ENCODE measurements at places on chromosomes 13 and 19.

- DNase-seq, result no peak
Observed at GRCh38 chr19:49339301-49340068, 4.3 kb downstream of the CD37 start.

- DNase-seq, result no peak
Observed at GRCh38 chr19:12085074-12085818, 20.7 kb downstream of the ZNF844 start.

DNA sequence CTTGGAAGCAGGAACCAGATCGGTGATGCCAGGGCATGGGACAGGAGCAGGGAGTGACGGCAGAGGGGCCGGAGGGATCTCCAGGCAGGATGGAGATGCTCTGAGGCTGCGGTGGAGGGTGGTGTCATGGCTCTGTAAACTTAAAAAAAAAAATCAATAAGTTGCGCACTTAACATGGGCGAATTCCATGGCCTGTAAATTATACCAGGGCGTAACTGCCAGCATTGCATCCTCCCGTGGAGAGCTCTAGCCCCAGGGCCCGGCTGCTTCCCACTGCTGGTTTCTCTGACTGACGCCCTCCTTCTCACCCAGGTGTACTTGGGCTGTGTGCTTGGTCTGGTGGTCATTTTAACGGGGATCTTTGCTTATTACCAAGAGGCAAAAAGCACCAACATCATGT lies 8.7 kb downstream of the ATP12A start:
- DNase-seq, result no peak

- no peak for DNase-seq
Observed at GRCh38 chr19:46254776-46255175, 25.2 kb downstream of the IGFL1 start.

GRCh38 chr19:15769586-15769985 lies 17.9 kb upstream of the OR10H5 start:
- DNase-seq, result no peak

- DNase-seq, result no peak
Observed at GRCh38 chr13:58190577-58190976, 559.0 kb downstream of the PCDH17 start.

DNA sequence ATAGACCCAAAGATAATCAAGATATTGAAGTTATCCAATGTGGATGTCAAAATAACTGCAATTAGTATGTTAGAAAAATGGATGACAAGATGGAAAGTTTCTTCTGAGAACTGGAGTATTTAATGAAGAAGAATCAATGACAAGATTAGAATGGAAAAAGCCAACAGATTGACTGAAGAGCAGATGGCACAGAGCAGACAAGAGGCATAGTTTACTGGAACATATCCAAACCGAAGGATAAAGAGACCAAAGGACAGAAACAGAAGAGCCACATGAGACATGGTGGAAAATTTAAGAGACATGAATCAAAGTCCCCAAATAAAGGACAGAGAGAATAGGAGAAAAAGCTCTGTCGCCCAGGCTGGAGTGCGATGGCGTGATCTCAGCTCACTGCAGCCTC lies 89.6 kb upstream of the RXFP2 start:
- DNase-seq, result no peak

DNA sequence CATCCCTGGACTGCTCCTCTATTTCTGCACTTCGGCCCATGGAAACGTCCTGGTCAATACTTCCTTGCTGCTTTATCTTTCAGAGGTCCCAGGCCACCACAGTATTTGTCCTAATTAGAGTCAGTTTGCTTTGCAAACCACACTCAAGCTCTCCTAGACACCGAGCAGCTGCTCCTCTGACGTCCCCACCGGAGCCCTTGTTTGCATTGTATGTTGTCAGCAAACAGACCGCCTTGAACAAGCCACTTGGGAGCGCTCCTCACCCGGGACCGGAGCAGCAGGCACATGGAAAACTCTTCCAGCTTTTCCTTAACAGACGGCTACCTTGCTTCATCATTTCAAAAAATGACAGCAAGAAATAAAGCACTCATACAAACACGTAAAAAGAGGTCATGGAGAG lies 51.5 kb upstream of the GTF3A start:
- no peak for DNase-seq

- no peak for DNase-seq
Observed at GRCh38 chr13:40273253-40274025, 393.0 kb downstream of the FOXO1 start.

DNA sequence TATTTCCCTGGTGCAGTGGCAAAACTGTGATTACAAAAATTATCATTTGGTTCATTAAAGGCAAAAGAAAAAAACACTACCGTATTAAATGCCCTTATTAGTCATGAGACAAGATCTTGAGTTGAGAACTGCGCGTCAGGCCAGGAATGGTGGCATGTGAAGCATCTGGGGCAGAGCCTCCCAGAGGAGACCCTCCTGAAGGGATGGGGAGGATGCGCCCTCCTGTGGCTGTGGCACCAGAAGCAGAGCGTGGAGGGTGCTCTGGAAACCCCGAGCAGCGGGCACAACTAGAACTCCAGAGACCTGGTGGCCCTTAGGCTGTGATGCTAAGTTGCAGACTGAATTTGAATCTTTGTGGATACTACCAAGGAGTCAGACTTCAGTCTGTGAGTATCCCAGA lies 11.5 kb downstream of the CUL4A start:
- DNase-seq, result peak; percentile 24

GRCh38 chr13:89748716-89749115 lies 1598.8 kb upstream of the MIR17HG start:
- no peak for DNase-seq

GRCh38 chr19:1970003-1970805 lies 29.2 kb downstream of the CSNK1G2 start:
- peak; percentile 52 for DNase-seq

DNA sequence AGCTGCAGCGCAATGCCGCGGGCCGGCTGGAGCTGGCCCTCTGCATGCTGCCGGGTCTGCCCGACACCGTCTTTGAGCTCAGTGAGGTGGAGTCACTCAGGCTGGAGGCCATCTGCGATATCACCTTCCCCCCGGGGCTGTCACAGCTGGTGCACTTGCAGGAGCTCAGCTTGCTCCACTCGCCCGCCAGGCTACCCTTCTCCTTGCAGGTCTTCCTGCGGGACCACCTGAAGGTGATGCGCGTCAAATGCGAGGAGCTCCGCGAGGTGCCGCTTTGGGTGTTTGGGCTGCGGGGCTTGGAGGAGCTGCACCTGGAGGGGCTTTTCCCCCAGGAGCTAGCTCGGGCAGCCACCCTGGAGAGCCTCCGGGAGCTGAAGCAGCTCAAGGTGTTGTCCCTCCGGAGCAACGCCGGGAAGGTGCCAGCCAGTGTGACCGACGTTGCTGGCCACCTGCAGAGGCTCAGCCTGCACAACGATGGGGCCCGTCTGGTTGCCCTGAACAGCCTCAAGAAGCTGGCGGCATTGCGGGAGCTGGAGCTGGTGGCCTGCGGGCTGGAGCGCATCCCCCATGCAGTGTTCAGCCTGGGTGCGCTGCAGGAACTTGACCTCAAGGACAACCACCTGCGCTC lies 3.8 kb upstream of the MAP2K7 start:
- no peak for DNase-seq

- no peak for DNase-seq
Observed at GRCh38 chr19:54255105-54255775, 1.8 kb downstream of the LILRB5 start.

DNA sequence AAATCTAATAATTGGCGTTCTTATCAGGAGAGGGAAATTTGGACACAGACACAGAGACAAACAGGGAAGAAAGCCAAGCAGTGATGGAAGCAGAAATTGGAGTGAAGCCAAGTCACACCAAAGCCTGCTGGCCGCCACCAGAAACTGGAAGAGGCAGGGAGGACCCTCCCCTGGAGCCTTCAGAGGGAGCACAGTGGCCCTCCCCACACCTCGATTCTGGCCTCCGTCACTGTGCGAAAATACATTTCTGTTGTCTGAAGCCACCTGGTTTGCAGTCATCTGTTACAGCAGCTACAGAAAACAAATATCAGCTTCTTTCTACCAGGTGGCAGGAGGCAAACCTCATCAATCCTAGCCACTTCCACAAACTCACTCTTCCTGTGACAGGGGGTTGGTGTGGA lies 8.3 kb upstream of the TLE6 start:
- no peak for DNase-seq

- DNase-seq, result no peak
Observed at GRCh38 chr13:52104624-52105023, 24.2 kb downstream of the NEK5 start.

- no peak for DNase-seq
Observed at GRCh38 chr13:65330287-65330686, 1899.8 kb downstream of the PCDH9 start.

DNA sequence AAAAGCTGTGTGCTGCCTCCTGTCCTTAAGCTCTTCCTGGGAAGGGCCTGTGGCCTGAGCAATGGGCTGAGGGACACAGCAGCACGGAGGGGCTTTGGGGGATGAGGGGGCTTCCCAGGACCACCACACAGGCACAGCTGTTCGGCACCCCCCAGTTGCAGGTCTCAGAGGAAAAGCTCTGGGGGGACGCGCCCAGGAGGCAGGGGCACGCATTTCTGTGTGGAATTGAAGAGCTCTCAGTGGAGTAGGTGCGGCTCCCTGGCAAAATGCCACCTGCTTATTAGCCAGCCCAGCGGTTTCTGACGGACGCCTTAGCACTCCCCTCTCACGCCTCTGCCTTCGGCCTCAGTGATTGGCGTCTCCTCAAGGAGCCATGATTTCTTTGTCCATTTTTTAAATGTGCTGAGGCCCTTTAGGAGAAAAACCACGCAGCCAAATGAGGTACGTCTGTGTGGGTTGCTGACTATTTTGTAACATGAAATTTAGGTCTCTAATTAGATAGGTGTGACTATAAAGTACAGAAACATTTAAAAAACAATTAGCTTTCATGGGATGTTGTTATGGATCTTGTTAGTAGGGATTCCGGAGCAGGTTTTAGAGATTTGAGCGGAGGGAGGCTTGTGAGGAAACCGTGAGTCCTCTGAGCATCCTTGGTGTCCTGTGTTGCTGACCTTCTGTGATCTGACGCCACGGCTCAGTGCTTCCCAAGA lies 4.0 kb downstream of the MCF2L start:
- DNase-seq, result no peak

- DNase-seq, result peak; percentile 21
Observed at GRCh38 chr19:35977446-35978222, 17.4 kb upstream of the SDHAF1 start.

GRCh38 chr13:66574606-66575005 lies 655.5 kb downstream of the PCDH9 start:
- peak; percentile 35 for DNase-seq

DNA sequence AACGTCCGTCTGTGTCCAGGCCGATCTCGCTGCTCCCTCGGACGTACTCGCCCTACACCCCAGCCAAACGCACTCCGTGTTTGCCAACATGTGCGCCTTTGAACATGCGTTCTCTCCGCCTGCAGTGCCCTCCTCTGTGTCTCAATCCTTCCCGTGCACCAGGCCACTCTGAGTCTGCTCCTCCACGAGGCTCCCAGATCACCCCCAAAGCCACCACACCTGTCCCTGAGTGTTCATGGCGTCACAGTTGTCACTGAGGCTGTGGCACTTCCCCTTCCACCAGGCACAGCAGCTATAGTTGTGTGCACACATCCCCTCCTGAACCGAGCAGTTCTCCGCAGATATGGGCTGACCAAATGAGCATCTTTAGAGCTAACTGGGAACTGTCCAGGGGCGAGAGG lies 35.6 kb downstream of the RASA3 start:
- DNase-seq, result no peak

All from ELR (cell line).